ENCODE measurements at places on chromosomes 3 and 15.

GRCh38 chr3:157479464-157480243 lies 23.6 kb downstream of the VEPH1 start:
- DNase-seq: no peak

GRCh38 chr3:55630921-55631299 lies 143.8 kb upstream of the WNT5A start:
- DNase-seq: no peak

DNA sequence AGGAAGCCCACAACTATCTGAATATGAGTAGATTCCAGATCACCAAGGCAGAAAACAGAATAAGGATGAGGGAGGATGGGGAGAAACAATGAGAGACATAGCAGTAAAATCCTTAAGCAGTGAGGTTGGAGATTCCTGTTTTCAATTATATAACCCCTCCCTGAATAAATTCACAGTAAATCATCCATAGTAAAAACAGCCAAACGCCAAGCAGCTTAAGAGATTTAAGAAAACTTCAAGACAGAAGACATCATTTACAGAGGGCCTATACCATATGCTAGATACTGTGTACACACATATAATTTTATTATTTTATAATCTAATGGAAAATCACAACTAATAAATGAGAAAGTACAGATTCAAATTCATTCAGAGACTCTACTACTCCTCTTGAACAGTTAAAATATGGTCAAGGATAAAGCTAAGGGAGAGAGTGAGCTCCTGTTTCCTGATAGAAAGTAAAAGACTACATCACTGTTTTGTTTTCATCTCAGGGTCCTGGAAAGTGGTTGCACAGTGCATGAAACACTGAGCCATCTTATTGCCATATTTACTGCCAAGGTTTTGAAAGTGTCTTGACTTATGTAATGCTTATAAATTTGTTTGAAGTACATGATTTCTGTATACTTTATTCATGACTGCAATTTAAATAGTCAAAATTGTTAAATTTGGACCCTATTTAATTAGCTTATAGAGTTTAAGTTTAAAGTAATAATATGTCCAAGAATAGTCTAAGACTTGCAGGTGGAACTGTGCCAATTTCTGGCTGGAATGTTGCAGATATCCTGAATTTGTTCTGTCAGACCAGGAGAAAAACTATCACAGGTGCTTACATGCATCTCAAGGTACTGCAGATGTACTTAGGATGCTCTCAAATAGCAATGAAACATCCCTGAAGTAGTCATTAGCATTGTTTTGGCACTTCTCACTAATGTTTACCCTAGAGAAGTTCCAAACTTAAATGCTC lies 141.4 kb downstream of the TBL1XR1 start:
- DNase-seq: no peak

GRCh38 chr3:149581681-149582370 lies 76.0 kb downstream of the WWTR1 start:
- DNase-seq: no peak

DNA sequence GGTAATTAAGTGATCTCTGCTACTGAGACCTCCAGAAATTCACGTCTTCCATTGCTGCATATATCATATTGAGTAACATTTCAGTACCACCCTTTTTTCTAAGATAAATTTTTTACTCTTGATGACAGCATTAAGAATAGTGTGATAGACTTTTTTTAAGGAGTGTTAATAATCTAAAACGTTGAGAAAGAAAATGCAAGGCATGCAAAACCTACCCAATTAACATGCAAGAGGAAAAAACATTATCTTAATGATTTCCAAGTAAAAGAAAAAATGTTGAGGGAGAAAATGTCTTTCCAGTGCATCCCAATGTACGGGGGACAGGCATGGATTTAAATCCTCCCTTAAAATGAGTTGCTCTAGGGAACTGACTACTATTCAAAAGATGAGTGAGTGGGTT lies 740 bp downstream of the CLDN16 start:
- DNase-seq: no peak

DNA sequence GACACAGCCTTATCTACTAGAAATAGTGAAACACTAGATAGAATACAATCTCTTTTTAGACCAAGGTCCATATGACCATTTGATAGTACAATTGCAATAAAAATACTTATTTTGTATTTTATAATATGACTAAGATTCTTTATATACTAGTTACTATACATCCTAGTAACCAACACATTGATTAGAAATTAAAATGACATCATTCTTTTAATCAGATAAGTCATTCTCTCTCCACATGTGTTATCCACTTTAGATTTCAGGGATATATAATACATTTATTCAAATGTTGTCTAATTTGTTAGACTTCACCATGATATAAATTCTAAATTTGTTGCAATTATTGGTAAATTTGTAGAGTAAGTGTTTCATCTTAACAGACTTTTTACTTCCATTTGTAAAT lies 276.2 kb upstream of the DPH6 start:
- no peak for DNase-seq

DNA sequence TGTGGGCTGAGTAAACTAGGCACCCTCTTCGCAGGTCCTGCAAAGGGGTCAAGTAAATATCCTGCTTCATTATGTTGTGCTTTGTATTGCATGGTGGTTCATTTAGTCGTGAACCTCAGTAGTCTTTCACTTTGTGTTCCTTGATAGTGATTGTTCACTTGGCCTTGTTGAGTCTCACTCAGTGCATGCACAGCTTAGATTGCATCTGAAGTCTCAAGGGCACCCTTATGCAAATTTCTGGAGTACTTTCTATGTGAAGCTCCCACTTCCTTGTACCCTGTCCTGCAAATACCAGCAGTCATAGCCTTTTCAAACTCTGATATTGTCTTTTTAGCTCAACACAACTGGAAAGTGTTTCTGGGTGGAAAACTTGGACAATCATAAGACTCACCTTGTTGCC lies 519.2 kb downstream of the NAALADL2 start:
- no peak for DNase-seq

- DNase-seq: no peak
Measured at GRCh38 chr3:180804916-180805315, 107.6 kb upstream of the FXR1 start.

GRCh38 chr3:72820415-72820814 lies 27.8 kb downstream of the SHQ1 start:
- no peak for DNase-seq

DNA sequence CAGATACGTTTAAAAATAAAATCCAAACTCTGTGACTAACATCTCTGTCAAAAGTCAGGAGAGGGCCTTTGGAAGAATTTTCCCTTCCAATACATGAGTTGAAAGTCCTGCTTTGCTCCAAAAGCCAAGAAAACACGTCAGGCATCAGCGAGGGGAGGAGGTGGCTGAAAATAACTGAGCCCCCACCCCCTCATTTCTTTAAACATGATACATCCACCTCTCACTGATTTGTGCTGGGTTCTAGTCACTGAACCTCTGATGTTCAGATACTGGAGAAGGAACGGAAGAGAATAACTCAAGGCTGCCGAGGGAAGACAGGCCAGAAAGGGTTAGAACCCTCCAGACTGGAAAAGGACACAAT lies 9.4 kb upstream of the SEMA5B start:
- no peak for DNase-seq

DNA sequence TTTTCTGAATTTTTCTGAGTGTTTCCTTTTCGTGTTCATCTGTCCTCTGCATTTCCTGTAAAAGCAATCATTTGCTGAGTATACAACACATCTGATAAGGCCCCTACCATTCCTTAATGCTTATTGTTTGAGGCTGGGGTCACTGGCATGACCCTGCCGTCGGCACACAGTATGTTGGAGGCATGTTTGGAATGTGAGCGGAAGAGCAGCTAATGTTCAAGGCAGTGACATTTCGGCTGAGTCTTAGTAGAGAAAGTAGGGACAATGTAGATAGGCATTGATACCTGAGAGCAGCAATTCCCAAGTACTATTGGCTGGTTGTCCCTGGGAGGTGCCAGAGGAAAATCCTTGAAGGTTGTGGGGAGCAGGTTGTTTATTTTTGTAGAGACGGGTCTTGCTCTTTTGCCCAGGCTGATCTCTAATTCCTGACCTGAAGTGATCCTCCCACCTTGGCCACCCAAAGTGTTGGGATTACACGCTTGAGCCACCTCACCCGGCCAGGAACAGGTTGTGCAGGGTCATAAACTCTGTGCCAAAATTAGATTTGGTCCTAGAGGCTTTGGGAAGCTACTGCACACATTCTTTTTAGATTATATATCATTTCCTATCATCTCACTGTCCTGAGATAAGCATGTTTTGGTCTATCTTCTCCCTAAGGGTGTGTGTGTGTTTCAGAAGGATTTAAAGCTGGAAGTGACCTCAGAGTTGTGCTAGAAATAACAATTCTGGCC lies 13.5 kb downstream of the PTPN23 start:
- DNase-seq: no peak

- peak; percentile 66 for DNase-seq
Measured at GRCh38 chr3:127157171-127157828, 35.6 kb upstream of the PRR23E start.

DNA sequence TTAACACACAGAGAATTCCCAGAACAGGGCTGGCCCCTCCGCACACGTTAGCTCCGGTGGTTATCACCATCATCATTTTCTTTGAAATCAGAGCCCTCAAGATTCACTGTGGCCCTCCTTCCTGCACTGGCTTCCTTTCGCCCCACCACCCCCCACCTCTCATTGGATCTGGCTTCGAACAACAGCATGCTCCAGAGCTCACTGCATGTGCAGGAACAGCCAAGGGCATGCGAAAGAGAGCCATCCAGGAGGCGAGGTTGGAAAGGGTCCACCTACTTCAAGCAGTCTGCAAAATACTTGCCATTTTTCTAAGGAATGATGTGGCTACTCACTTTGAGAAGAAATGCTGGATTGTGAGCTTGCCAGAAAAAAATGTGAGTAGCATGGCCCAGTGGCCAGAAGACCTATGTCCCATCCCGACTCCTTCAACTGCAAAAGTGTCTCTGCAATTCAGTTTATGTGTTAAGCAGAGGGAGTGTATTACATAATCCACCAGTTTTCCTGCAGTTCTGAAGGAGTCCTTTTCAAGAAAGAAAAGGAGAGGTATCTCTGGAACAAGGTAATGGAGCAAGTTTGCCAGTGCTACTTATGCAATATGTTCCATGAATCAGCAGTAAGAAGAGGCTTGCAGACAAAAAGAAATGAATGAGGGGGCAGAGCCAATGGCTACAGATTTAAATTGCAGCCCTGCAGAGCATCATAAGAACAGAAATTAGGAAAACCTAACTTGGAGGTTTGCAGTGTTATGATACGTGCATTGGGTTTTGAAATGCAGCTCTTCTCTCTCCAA lies 92.8 kb downstream of the OCA2 start:
- no peak for DNase-seq

DNA sequence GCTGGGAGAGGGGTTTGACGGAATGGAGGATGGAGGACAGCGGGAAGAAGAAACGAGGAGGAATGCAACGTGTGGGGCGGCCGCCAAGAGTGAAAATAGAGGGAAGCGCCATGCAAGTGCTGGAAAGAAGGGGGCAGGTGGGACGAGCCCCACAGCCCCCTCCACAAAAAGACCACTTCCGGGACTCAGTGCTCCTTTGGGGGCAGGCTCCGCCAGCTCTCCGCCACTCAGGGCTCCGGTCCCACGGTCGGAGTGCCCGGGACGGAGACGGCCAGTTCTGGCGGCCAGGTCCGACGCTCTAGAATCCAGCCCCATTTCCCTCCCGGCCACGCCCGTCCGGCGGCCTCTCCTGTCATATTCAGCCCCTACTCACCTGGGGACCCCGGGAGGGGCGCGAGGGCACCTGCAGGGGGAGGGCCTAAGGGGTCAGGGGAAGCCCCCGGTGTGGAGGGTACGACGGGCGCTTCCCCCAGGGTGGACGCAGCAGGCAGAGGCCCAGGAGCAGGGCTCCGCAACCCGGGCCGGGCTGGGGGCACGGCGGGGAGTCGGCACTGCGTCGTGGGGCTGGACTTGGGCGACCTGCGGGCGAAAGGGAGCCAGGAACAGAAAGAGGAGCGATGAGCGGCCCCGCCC lies 25.5 kb upstream of the CSPG4 start:
- DNase-seq: no peak

GRCh38 chr3:59919586-59919985 lies 869.8 kb upstream of the CFAP20DC start:
- DNase-seq: no peak

DNA sequence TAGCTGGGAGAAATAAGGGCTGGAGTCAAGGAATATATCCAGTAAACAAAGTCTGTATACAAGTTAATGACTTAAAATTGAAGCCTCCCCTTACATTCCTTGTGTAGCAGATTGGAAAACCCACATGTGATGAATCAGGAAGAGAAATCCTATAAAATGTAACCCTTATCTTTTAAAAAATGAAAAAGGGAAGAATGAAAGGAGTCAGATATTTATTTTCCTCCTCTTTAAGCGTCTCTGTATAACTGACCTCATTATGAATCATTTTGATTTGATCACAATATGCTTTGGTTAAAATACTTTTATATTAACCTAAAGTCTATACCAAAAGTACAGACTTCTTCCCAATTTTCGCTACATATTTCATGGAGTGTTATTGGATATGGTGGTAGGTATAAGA lies 316.3 kb upstream of the STAC start:
- DNase-seq: no peak

DNA sequence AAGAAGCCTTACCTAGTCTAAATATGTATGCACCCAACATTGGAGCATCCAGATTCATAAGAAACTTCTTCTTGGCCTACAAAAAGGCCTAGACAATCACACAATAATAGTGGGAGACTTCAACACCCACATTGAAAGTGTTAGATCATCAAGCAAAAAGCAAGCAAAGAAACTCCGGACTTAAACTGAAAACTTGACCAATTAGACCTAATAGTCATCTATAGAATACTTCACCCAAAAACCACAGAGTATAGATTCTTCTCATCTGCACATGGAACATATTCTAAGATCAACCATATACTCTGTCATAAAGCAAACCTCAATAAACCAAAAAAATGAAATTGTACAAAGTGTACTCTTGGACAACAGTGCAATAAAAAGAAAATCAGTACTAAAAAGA lies 22.3 kb upstream of the OR5K4 start:
- no peak for DNase-seq

DNA sequence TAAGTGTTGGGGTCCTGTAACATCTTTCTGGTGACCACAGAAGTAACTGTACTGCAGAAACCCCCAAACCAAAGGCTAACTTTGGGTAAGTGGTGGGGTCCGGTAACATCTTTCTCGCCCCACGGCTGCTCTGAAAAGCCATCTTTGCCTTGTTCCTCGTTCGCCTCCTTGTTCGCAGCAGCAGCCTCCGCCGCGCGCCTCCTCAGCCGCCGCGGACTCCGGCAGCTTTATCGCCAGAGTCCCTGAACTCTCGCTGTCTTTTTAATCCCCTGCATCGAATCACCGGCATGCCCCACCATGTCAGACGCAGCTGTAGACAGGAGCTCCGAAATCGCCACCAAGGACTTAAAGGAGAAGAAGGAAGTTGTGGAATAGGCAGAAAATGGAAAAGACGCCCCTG lies 316.8 kb downstream of the TUSC7 start:
- no peak for DNase-seq

Measured in NCI-H1436 (cell line).